ENCODE measurements at places on chromosomes 5 and 9.

DNA sequence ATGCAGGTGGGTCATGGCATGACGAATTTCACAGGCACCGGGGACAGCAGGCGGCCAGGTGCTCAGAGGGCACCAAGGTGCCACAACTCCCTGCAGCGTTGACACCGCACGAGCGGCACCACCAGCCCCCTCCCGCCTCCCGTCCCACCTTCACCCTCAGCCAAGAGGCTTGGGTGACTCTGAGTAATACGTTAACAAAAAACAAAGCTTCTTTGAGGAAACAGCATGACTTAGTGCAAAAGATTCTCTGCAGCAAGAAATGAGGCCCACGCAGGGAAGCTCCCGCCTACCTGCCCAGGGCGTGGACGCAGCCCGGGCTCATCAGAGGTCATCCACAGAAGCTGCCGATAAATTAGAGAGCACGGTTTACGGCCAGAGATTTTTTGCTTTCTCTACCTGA lies 4.1 kb downstream of the TMEM250 start:
- no peak for DNase-seq

DNA sequence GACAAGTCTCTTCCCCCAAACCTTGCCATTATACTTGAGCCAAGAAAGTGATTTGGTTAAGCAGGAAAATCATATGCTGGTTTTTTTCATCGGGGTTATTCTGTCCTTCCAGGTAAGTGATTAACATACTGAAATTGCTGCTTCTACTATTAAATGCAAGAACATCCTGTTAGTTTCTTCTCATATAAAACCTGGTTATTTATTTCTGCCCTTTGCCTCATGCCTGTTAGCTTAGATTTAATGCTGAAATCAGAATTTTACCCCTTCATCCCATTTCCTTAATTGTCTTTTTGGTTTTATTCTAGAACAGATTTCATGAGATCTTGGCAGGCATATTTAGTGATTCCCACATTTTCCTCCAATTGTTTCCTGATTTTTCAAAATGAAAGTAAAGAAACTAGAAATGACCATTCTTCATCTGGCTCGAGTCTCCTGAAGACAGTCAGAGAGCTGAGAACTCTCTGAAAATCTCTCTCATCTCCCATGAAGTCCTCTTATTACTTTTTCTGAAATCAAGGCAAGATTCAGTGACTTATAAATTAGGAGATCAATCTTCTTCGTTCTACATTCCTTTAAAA lies 132.9 kb downstream of the NFIB start:
- DNase-seq = no peak

GRCh38 chr5:76960004-76960625 lies 7.3 kb downstream of the CRHBP start:
- DNase-seq = no peak

- no peak for DNase-seq
Observed at GRCh38 chr5:128591598-128592455, 53.8 kb upstream of the FBN2 start.

DNA sequence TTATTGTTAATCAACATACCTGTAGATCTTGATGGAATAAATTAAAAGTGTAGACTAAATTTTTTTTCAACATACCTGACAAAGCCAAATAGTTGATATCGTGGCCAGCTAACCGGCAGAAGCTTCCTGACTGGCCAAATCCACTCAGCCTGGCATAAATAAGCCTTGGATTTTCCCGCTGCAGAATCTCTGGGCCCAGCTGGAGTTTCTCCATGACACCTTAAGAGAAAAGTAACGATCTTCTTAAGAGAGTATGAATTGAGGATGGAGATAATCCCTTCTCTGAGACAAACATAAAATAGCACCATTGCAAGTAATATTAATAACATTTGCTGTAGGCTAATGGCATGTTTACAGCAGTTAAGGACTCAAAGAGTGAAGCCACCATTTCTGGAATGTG lies 2.2 kb downstream of the AMACR start:
- no peak for DNase-seq

All from AML-193 (cell line).